ENCODE measurements at places on chromosomes 4 and X.

- DNase-seq = no peak
Observed at GRCh38 chr4:664713-665231, 9.3 kb downstream of the ATP5ME start.

DNA sequence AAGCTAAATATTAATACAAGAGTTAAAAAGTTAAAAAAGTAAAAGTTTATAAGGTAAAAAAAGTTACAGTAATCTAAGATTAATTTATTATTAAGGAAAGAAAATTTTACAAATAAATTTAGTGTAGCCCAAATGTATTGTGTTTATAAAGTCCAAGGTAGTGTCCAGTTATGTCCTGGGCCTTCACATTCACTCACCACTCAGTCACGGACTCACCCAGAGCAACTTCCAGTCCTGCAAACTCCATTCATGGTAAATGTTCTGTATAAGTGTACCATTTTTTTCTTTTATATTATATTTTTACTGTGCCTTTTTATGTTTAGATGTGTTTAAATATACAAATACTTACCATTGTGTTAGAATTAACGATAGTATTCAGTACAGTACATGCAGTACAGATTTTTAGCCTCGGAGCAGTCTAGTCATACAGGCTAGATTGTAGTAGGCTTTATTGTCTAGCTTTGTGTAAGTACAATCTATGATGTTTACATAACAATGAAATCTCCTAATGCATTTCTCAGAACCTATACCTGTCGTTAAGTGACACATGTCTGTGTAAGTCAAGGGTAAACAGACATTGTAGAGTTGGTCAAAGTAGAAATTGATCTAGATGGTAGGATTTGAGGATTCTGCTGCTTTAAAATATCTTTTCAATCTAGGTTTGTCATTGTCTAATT, 197.7 kb downstream of the GC start:
- DNase-seq = no peak

DNA sequence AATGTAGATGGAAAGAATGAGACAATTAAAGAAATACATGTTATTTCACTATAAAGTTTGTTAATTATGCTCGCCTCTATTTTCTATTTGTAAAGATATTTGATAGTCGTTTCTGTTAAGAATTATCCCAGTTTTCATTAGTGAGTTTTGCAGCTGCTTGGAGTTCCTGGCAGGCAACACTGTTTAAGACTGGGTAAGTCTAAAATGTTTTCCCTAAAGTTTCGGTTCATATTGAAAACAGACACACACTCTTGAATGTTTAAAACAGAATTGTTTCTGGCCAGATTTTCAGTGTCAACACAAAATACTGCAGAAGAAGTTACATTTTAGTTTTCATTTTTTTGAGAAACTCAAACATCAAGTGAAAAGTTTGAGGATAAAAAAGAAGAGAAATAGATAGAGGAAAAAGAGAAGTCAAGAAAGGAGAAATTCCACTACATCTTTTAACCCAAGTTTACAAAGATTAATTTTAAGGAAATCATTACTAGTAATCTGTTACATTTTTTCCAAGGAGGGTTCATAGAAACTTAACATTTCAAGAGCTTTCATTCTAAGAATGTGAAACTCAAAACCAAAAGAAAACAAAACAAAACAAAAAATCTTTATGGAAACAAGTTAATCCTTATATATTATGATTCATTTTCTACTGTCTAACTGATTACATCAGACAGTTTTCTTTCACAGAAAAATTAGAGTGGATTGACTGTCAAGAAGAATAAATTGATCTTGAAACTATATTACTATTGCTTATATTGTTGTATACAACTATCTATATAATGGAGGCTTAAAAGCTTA, 305.5 kb downstream of the FAT4 start:
- DNase-seq = no peak

GRCh38 chr4:140027101-140027500, 126.9 kb downstream of the MAML3 start:
- no peak for DNase-seq

GRCh38 chr4:26729027-26729426, 131.6 kb upstream of the STIM2 start:
- DNase-seq = no peak

- DNase-seq = no peak
Observed at GRCh38 chr4:165991325-165992180, 118.5 kb downstream of the TLL1 start.

DNA sequence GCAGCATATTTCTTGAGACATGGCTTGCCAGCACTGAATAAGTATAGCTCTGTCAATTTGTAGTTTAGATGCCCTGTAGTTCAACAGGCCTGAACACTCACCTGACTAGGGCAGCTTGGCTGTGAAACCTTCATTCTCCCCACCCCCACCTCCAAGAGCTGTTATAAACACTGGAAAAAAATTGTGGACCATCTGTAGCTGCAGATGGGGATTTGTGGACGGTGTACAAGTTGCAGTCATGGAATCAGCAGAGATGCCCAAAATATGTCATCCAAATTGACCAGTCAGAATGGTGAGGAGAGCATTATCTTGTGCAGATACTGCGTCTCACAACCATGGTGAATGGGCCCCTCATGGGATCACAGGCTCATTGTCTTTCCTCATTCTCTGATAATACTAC, 76.2 kb upstream of the PAQR3 start:
- no peak for DNase-seq

DNA sequence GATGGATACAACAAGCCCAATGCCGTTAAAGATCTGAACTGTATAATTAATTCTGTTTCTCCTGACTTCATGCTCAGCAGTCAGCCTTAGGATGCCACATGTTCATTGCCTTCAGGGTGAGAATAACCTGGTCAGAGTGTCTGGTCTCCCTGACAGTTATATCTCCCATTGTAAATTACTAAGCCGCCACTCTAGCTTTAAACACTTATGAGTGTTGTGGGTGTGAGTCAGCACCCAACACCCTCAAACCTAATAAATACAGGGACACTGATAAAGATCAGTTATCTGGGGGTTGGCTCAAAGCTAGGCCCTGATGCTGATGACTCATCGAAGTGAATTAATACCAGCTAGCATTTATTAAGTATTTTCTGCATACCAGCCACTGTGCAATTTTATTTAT, 64.9 kb upstream of the DYNLT3 start:
- DNase-seq = no peak

GRCh38 chrX:132452911-132453550, 35.8 kb downstream of the MBNL3 start:
- DNase-seq = no peak

GRCh38 chrX:82335772-82336171, 1133.9 kb downstream of the SH3BGRL start:
- no peak for DNase-seq

GRCh38 chr4:74583089-74583700, 138.3 kb downstream of the AREG start:
- DNase-seq = no peak

GRCh38 chr4:137707102-137707620, 174.9 kb upstream of the PCDH18 start:
- no peak for DNase-seq

DNA sequence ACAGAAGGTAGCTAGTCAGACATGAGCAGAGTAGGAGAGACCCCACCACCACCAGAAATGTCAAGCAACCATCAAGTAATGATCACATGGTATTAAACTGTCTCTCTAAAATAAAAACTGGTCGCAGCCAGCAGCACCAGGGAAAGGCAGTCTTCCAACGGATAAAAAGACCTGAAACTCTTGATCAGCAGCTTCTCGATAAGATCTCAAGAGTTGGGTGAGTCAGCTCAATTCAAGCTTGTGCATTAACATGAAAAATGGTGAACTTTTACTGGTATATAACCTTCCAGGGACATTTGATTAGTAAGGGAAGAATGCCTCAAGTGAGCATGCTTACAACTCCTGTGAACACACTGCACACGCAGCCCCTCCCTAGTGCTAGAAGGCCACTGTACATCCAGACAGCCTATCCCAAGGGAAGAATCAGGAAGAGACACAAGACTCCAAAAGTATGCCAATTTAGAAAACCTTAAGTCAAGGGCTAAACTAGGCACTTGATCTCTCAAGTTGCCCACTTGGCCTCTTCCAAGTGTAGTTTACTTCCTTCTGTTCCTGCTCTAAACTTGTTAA, 270.0 kb upstream of the GNPDA2 start:
- no peak for DNase-seq

DNA sequence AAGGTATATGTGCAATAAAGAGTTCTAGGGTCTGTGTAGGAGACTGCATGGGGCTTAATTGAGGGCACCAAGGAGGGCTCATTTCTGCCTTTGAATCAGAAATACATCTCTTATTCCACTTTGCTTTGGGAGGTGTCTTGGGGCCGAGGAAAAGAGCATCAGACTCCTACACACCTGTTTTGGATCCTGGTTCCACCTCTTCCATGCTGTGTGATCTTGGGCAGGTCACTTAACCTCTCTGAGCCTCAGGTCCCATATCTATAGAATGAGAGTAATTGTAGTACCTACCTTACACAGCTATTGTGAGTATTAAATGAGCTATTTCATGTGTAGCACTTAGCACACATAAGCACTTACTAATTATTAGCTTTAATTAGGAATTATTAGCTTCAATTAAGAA, 100.6 kb downstream of the RTL5 start:
- DNase-seq = no peak

DNA sequence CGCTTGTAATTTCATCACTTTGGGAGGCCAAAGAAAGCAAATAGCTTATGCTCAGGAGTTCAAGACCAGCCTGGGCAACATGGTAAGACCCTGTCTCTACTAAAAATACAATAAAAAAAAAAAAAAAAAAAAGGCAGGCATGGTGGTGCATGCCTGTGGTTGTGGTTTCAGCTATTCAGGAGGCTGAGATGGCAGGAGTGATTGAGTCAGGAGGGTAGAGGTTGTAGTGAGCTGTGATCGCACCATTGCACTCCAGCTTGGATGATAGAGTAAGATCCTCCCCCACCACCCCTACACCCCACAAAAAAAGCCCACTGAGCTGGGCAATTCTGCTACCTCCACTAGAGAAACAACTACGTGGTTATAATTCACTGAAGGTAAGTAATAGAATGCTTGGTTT, 118.8 kb upstream of the PCDH18 start:
- no peak for DNase-seq

DNA sequence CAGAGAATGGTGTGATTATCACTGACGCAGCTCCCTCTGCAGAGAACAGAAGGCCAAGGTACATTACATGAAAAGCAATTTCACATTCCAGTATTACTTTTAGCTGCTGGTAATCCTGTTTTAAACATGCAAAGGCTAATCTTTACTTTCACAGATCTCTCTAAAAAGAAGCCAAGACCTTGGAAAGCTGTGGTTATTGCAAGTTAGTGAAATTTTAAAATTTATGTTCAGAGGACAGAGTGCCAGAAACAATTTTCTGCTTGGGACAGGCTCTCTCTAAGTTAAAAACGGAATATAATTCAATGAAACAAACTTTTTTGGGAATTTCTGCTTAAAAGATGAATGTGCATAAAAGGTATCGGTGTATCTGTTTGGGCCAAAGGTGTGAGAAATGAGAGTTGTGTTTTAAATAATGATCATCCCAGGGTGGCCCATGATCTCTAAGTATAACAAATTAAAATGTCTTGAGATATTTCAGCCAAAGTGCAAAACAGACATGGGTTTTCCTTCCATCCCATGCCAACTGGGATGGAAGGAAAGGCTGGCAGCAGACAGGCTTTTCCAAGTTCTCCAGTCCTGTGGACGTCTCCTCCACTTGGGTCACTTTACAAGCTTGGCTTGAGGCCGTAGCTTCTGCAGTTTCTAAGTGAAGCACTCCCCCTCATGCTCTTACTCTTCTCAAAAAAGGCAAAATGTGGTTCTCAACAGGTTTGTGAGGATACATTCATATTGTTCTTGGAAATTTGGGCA, 118.0 kb downstream of the DRD5 start:
- DNase-seq = no peak

DNA sequence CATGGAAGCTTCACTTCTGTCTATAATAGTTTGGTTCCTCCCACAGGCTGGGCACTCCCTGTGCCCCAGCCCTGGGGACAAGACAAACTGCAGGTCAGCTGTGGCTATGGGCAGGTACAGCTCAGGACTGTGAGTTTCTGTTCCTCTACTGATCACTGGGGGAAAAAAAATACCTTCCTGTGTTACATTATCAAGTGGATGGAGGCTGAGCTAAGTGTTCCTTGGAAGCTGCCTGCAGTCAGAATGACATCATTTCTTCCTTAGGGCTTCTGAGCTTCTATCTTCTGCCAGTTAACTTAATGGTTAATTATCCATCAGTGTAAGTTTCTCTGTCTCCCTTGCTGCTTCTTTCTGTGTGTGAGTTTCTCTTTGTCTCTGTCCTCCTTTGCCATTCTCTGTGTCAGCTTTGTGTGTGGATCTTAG, 4.6 kb downstream of the RAB33A start:
- no peak for DNase-seq

DNA sequence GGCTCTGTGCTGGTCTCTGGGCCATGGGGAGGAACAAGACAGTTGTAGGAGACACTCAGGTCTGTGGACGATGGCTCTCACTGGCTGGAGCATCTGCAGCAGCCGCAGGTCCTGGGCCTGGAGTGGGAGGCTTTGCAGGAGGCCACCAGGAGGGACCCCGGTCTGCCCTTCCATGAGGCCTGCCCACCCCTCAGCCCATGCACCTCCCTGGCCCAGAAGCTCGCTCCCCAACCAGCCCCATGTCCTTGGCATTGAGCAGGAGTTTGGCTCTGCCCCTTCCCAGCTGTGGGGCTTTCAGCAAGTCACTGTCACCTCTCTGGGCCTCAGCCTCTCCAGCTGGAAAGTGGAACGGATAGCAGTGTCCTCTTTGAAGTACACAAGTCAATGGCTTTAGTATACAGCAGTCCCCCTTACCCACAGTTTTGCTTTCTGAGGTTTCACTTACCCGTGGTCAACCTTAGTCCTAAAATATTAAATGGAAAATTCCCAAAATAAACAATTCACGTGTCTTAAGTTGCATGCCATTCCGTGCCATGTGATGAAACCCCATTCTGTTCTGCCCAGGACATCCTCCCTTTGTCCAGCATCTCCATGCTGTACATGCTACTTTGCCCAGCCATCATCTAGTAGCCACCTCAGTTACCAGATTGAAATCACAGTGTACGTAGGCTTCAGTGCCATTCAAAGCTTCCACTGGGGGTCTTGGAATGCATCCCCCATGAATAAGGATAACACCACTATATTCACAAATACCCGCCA, 104.0 kb downstream of the CPZ start:
- DNase-seq = no peak

DNA sequence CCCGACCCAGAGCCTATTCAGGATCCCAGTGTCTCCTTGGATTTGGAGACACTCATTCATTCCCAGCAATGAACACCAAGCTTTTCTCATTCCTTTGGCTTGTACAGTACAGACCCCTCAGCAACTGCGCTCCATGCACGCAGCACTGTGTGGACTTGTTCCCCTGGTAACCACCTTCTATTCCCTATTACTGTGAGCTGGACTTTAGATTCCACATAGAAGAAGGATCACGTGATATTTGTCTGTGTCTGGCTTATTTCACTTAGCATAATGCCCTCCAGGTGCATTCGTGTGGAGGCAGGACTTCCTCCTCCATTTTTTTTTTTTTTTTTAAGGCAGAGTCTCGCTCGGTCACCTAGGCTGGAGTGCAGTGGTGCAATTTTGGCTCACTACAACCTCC, 106.4 kb downstream of the PHKA2 start:
- DNase-seq = no peak

- no peak for DNase-seq
Observed at GRCh38 chr4:185911556-185912064, 99.6 kb upstream of the SORBS2 start.

- no peak for DNase-seq
Observed at GRCh38 chr4:16505726-16506125, 279.5 kb upstream of the TAPT1 start.
